ENCODE measurements at places on chromosomes 6 and 20.

DNA sequence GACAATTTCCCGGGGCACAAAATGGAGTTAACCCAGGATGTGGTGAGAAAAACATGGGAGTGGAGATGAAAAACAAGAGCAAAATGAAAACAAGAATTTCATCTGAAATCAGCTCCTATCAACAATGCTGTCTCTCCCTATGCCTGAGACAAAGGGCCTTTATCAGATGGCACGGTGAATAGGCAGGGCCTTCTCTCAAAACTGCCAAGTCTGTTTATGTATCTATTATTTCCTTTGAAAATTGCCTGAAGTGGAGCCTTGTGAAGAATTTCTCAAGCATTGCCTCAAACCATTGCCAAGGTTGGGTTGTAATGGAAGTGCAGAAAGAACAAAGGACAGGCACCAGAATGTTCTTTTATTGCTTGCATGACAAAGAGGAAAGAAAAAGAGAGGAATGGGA is 74.7 kb downstream of the BTBD3 start:
- DNase-seq, result no peak

GRCh38 chr20:828987-829386 is 4.5 kb upstream of the FAM110A start:
- DNase-seq, result no peak

DNA sequence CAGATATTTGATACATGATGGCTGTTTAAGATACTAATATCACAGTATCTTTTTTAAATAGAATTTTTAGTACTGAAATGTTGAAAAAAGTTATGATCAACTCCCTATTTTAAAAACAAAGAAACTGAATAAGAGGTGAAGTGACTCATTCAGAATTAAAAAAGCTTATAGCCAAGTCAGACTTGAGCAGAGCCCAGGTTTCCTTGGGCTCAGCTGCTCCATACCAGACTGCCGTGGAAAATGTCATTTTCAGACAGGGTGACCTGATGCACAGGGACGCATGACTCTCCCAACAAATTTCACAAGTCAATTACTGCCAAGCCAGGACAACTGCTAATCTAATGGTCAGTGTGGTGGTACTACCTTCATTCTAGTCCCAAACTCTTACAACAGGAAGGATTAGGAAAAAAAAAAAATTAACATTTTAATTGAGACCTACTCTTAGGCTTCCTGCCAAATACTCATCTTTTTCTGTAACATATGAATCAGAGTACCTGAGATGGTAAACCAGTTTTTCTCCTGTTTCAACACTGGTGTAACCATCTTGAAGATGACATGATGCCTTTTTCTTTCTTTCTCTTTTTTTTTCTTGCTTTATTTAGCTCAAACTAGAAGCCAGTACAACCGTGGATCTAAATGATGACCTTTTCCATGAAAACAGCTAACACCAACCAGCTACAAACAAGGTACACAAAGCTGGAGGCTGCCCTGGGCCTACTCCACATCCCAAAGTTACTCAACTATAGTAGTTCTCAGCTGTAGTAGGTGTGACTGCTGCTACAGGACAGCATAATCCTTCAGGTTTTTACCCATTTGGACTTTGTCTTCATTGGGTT is 30.5 kb downstream of the SLC22A23 start:
- no peak for DNase-seq

- DNase-seq, result peak; percentile 42
Observed at GRCh38 chr20:61251529-61252393, at the start of gene CDH4. TSS of gene CDH4 (plus strand) at chr20:61252261.

DNA sequence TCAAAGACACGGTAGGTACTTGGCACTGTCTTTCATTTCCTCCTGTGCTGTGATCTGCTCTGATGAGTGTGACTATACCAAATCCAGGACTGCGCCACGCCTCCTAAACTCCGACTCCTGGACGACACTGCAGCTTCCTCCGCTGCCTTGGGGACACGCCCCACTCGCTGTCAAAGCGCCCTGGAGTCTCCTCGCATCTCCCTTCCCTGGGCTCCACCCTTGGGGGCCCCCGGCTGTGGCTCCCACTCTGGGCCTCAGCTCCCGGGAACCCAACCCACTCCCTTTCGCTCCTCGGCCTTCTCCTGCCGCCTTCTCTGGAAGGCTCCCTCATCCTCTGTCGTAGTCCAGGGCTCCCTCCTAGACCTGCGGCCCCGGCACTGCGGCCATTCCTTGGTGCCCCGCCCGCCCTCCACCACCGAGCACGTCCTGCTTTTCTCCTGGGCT is 61.2 kb downstream of the RSPH3 start:
- DNase-seq, result peak; percentile 23

DNA sequence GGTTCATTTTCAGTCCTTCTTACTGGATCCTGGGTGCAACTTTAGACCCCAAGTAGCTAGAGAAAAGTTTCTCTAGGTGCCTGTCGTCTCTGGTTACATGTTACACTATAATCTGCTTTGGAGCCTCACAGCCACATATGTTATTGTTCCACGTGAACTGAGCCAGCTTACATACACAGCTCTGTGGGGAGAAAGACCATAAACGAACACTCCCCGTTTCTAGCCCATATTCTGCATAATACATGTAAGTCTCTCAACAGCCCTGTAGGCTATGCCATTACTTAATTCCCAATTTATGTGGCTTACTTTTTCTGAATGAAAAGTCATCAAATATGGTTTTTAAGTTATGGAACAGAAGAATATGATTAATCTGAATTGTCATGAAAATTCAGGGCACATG is 233.8 kb downstream of the BCKDHB start:
- DNase-seq, result no peak

GRCh38 chr6:130010387-130010786 is 8.0 kb upstream of the L3MBTL3 start:
- DNase-seq, result no peak

DNA sequence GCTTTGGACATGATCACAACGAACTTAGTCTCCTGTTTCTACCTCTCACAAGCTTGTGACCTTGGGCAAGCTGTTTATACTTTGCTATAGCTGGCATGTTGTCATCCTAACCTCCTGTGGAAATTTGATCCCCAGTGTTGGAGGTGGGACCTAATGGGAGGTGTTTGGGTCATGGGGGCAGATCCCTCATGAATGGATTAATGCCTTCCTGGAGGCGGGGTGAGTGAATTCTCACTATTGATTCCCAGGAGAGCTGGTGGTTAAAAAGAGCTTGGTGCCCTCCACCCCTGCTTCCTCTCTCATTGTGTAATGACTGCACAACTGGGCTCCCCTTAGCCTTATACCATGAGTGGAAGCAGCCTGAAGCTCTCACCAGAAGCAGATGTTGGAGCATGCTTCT is 228.9 kb downstream of the HIVEP2 start:
- DNase-seq, result peak; percentile 30

DNA sequence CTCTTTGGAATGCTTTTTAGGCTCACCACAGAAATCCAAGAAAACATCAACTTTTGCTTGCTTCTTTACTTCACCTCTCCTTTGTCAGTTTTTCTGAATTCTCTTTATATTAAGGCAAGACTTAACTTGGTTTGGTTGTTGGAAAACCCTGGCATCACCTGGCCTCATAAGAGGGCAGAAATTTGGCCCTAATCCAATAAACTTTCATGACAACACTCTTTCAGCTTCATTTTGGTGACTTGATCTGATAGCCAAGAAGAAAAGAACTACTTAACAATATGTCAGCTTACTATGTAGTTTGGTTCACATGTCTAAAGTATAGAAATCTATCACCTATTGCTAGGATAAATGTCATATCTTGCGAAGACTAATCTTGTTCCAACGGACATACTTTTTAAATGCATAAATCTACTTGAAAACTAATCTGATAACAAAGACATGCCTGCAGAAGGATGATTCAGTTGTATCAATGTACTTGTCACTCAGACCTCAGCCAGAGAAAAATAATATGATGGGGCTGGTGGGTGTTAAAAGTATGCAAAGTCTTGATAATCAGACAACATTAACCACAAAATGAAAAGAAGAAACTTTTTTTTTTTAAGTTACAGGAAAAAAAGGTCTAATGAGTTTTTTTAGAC is 19.3 kb upstream of the HBS1L start:
- DNase-seq, result no peak

GRCh38 chr6:101178748-101179147 is 214.8 kb upstream of the GRIK2 start:
- no peak for DNase-seq

DNA sequence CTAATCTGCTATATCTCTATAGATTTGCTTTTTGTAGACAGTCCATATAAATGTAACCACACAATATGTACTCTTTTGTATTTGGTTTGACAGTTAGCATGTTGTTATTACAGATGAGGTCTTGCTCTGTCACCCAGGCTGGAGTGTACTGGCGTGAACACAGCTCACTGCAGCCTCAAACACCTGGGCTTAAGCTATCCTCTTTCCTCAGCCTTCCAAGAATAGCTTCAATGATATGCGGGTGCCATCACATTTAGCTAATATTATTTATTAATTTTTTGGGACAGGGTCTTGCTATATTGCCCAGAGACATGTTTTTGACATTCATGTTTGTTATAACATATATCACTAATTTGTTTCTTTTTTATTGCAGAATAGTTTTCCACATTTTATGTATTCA is 10.8 kb downstream of the REPS1 start:
- DNase-seq, result no peak

- DNase-seq, result no peak
Observed at GRCh38 chr6:56242346-56242745, 5.0 kb downstream of the COL21A1 start.

DNA sequence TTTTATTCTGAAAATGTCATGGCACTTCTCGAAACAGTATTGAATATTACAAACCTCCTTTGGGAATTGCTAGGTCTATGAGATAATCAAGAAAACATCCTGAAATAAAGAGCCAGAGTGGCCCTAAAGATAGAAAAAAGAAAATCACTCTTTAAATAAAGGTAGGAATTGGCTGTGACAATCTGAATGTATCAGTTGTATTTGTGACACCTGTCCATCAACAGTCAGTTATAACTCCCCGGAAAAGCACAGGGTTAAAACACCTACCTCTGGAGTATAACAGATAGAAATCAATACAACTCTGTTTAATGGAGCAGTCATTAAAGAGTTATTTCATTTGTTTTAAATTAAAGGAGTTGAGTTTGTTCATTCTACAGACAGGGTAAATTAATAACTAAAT is 21.2 kb downstream of the RNF24 start:
- DNase-seq, result no peak

DNA sequence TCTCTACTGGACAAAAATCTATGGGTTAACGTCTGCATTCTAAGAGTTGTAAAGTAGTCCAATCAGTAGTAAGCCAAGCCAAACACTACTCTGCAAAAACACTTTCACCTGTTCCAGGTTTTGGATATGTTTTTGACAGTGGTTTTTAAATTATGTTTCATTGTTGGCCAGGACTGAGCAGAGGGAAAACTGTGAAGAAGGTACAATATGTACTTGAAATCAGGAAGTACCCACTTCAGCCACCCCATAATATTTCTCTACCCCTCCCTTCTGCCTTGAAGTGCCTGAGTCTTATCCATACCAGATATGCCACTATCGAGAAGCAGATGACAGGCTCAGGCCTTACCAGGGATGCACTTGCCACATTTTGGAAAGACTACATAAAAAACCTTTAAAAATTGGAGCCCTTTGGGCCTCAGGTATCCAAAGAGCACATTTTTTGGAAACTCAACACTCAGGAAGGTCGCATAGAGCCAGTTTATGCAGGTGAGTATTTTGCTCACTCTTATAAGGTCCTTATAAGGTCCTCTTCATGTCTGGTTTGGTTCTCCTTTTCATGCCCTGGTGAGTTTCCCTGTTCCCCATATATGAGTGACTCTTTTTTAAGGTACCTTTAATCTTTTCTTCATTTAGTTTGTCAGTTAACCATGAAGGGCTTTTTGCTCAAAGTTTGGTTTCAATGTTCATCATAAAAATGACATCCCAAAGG is 859.3 kb upstream of the FLRT3 start:
- no peak for DNase-seq

DNA sequence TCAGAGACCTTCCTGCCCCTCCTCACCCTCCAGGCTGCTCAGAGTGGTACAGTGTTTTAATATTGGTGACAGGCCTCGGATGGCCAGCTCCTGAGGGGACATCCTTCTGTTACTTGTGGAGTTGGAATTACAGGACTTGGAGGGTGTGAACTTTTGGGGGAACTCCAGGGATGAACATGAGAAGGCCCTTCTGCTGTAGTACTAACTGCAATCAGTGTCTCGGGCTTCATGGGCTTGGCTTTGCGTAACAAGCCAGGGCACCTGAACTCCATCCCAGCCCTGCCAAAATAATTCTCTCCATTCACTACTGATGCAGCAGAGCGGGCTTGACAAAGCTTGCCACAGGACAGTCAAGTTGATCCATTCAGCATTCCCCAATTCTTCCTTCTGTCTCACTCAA is 28.6 kb downstream of the SLC22A23 start:
- DNase-seq, result no peak

DNA sequence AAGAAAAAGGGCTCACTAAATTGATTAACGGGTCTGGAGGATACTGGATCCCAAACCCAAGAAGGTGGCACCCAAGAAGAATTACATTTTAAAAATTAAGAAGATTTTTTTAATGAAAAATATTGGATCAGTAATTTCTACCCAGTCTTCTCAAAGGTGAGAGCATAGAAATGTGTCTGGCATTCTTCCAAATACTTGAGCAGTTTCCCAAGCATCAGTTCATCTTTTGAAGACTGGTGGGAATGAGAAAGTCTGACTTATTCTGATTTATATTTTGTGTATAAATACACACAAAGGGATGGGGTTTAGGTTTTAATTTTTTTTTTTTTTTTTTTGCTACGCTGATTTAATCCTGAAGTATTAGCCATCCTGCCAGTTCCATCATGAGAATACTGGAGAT is 3.3 kb downstream of the MGME1 start:
- no peak for DNase-seq

- DNase-seq, result no peak
Observed at GRCh38 chr6:124854338-124854922, 107.8 kb upstream of the RNF217 start.

- DNase-seq, result no peak
Observed at GRCh38 chr6:23177806-23178205, 608.4 kb downstream of the HDGFL1 start.

GRCh38 chr6:155190677-155191076 is 73.1 kb upstream of the CLDN20 start:
- no peak for DNase-seq

DNA sequence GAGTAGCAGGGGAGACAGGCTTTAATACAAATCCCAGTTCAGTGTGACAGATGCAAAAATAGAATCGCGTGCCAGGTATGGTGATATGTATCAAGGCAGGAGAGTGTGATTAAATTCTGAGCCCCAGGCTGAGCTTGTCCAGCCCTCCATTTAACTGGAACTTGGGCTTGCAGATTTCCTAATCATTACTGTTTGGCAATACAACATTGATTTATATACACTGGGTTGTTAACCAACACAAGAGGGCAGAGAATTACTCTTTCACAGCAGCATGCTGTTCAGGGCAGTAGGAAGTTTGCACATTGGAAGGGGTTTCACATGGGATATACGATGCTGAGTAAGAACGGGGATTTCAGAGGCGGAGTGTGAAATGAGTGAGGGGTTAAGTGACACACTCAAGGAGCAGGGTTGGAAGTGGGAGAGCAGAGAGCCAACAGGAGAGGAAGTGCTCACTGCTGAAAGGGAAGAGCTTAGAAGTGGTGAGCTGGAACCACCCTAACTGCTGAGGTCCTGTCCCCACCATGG is 70.8 kb upstream of the ATXN1 start:
- DNase-seq, result no peak

All from mesendoderm (in vitro differentiated cells).